Stimulated activated CD4-positive, alpha-beta T cell treated with anti-CD3 and anti-CD28 coated beads, TNF-alpha, amount 100 ng/mL, for 1 hour (primary cell): ENCODE measurements at places on chromosomes 6 and 20.

DNA sequence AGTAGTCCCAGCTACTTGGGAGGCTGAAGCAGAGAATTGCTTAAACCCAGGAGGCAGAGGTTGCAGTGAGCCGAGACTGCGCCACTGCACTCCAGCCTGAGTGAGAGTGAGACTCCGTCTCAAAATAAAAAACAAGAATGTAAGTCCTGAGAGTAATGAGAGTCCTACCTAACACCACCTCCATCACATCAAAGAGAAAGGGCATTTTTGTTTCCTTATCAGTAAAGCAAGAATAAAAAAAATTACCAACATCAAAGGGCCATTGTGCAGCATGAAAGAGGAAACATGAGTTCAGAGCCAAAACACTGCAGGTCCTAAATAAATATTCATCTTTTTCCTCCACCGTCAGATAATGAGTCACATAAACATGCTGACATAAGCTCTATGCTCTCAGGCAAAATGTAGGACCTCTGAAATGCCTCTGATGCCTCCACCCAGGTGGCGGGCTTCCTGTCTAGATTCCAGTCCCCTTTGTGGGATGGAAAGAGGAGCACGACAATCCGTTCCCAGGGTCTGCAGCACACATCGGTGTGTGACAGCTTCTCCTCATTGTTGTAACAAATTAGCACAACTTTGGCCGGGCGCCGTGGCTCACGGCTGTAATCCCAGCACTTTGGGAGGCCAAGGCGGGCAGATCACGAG, 7.2 kb downstream of the ATP9A start:
- no peak for DNase-seq

- no peak for DNase-seq
Measured at GRCh38 chr20:353166-353565, 6.3 kb downstream of the NRSN2 start.

DNA sequence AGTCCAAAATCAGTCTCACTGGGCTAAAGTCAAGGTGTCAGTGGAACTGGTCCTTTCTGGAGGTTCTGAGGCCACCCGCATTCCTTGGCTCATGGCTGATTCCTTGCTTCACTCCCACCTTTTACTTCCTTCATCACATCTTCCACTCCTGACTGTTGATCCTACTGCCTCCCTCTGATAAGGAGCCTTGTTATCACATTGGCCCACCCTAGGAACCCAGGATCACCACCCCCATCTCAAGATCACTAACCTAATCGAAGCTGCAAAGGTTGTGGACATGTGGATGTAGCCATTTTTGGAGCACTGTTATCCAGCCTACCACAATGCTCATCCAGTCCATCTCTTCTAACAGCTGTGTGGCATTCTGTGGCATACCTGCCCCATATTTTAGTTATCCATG, 87.2 kb downstream of the TNFAIP3 start:
- DNase-seq = no peak

DNA sequence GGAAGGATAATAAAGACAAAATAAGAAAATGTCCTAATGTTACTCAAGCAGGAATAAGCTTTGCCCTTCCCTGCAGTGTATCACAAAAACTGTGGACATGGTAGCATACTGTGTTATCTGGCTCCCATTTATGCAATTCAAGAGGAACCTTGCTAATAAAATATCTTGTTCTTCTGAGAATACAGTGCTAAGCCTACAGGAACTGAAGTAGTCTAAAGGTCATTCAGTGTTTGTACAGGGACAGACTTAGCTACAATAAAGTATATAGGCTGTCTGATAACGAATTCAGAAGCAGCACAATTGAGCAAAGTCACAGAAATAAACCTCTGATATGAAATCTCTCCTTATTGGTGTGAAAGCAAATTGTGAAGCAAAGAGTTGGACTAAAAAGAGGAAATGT, 59.6 kb upstream of the SDHAF4 start:
- no peak for DNase-seq

GRCh38 chr20:22353586-22353985, 230.8 kb downstream of the FOXA2 start:
- no peak for DNase-seq

DNA sequence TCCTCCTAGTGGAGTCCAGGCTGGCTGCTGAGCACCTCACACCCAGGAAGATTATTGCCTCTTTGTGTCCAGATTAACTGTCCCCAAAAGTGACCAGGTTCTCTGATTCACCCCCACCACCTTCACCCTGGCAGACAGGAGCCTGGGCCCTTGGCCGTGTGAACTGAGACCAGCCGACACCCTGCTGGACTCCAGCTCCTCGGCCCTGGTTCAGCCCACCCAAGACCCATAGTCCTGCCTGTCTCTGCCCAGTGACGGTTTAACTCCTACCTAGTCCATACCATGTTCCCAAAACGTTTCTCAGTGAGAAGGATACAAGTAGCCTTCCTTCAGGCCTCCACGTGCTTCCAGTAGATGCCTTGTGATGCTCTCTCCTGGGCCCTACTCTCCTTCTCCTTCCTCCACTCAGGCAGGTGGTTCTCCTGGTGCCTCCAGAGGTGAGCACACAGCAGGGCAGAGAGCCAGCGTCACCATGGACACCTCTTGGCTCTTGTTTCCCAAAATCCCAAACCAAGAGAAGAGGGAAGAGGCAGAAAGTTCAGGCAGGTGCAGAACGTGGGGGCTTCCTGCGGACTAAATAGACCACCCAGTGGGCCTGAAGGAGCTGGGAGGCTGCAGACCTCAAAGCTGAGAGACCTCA, 134.4 kb upstream of the CST7 start:
- DNase-seq = no peak

DNA sequence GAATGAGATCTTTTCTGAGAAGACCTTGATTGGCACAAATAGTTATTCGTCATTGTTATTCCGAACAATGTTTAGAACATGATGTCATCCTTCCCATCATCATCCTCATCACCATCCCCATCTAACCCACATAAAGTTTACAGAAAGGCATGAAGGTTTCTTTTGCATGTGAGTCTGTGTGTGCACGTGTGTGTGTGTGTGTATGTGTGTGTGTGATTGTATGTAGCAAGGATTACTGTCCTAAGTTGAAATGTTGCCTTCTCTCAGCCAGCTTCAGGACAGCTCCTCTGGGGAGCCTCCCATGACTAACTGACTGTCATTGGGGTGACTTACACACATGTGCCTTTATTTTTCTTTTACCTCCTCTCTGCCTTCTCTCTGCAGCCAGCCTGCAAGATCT, 113.5 kb downstream of the SLC22A3 start:
- no peak for DNase-seq

GRCh38 chr6:149285626-149286025, 31.9 kb upstream of the TAB2 start:
- no peak for DNase-seq

GRCh38 chr6:89117211-89118108, at the start of gene SRSF12:
Gene SRSF12, minus strand, starts transcription at chr6:89118071. Its CDS starts 184 bp downstream, at chr6:89117887.
- DNase-seq = no peak

GRCh38 chr6:86128130-86128814, 485.6 kb upstream of the SYNCRIP start:
- no peak for DNase-seq

DNA sequence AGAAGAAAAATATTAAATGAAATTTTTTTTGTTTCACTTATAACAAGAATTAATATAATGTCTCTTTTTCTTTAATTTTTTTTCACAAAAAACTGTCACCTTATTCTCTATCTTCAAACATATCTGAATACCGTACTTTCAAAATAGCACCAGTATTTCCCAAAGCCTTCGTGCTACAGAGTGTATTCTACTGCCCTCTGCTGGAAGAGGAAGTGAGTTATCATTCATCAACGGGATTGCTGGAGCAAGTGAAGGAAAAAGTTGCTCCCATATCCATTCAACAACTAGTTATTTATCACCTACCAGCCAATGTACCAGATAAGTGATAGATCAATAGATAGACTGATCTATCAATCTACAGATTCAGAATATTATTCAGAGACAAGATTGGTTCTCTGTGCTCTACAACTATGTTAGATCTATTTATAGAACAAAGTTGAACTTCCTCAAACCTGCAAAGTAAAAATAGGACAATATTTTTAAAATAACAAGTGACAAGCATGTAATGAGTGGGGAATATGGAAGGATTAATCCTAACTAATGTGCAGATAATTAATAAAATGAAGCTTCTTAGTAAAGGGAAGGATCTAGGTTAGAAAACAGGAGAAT, 26.7 kb upstream of the TFAP2B start:
- no peak for DNase-seq

DNA sequence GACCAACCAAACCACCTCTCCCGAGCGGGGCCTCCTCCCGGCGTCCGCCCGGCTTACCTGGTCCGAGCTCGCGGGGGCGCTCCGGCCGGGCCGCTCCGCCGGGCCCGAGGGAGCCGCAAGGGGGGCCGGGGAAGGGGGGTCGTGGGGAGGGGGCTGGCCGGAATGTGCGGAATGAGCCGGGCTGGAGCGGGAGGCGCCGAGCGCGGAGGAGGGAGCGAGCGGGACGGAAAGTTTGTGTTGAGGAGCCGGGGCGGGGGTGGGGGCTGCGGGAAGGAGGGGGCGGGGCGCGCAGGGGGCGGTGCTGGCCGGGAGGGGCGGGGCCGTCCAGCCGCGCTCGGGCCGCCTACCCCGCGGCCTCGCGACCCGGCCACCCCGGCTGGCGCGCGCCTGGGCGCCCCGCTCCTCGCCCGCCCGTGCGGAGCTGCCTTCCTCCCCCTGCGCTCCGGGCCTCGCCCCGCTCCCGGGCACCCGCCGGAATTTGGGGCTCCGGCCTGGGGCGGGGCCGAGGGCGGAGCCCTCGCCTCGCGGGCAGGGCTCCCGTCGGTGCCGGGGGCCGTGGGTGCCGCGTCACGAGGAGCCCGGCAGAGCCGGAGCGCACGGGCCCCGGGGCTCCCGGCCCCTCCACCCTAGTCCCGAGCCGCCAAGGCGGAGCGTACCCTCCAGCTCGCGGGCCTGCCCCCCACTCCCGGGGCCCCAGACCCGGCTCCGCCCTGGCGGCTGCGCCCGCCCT, at the start of gene TEAD3:
Gene TEAD3, minus strand, starts transcription at position 239 of the 730 bp plus-strand sequence.
- no peak for DNase-seq

- no peak for DNase-seq
Measured at GRCh38 chr6:10862361-10862760, 19.5 kb downstream of the GCM2 start.

DNA sequence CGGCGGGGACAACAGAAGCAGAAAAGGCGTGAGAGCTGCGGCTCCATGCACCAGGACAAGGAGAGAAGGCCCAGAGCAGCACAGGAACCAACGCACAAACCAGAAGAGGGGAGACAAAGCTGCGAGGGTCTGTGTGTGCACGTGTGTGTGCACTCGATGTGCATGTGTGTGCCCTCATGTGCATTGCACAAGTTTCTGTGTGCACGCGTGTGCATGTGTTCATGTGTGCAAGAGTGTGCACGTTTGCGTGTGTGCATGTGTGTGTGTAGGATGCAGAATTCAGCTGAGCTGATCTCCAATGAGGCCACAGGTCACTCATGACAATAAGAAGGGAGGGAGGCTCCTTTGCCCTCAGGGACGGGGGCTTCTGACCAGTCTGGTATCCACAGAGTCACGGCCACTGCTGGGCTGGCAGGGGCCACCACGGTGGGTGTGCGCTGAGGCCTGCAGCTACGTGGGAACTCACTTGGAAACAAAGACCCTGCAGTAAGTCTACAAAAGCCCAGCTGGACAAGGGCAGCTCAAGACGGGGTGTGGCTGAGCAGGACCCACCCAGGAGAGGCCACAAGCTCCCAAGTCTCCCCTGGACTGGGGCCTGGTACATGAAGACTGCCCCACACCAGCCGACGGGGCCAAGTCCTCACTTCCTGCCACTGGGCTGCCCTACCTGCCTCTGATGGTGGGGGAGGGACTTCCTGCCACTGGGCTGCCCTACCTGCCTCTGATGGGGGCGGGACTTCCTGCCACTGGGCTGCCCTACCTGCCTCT, 48.1 kb upstream of the CHRNA4 start:
- DNase-seq = no peak

- DNase-seq = no peak
Measured at GRCh38 chr20:11056414-11056813, 382.6 kb upstream of the JAG1 start.
